Mammary epithelial cell (primary cell): ENCODE measurements at places on chromosomes 11 and 22.

- no peak for DNase-seq
Measured at GRCh38 chr11:2299773-2300172, 1.9 kb downstream of the C11orf21 start.

- peak; percentile 64 for DNase-seq
Measured at GRCh38 chr22:30606455-30607299, at the start of gene TCN2. Gene TCN2, plus strand, starts transcription at chr22:30607174. Its CDS starts 158 bp downstream, at chr22:30607332.

GRCh38 chr11:130574740-130575139 is 126.3 kb downstream of the ADAMTS15 start:
- no peak for DNase-seq

GRCh38 chr11:76162336-76163288 is 43.7 kb downstream of the WNT11 start:
- no peak for DNase-seq

GRCh38 chr22:47367107-47367690 is 604.7 kb downstream of the TBC1D22A start:
- no peak for DNase-seq

DNA sequence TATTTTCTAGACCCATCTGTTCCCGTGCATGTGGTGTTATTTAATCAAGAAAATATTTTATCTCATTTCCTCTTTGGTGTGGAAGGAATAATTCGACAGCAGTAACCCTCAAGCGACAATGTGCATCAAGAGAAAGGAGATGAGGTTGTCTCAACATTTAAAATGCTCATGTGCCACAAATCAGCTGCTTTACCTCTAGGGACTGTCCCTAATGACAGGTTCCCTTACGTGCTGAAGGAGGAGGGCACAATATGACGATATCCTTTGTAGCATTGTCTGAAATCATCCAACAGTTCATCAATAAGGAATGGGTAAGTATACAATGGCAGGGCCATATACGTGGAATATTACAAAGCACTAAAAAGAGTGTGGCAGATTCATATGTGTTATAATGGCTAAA is 7.0 kb upstream of the SYN3 start:
- DNase-seq, result no peak
